ENCODE measurements at places on chromosomes 5 and 9. TPM values are rescaled to one million over a fixed set of nuclear protein-coding genes. Genes with fewer than 3 reads are reported as not detected.

DNA sequence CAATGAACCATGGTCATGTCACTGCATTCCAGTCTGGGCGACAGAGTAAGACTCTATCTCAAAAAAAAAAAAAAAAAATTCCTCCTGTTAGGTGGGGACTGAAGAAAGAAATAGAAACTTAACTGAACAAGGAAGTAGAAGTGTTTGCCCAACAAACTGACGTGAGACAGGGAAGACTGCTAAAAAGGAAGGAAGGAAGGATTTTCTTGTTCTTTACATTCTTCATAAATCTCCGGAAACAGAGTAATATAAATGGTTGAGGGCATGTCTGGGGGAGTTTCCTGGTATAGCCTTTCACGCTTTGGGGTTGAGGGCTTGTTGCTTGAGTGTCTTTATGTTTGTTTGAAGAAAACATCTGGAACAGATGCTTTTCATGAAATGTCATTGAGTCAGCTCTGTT, 3.1 kb downstream of the TOR1B start:
- H3K27ac ChIP-seq, result peak overlapping the region; percentile 83
- no peak for DNase-seq
- peaks cover 55% of the 10 kb centered on the region for H3K36me3 ChIP-seq
- no peaks in the 10 kb centered on the region for H3K27me3 ChIP-seq

GRCh38 chr9:5375790-5376477, 36.3 kb upstream of the RLN1 start:
- H3K36me3 ChIP-seq, result peaks cover 23% of the 10 kb centered on the region
- DNase-seq, result no peak
- H3K27me3 ChIP-seq, result no peaks in the 10 kb centered on the region

The PCA3 gene
- not detected for polyA plus RNA-seq

DNA sequence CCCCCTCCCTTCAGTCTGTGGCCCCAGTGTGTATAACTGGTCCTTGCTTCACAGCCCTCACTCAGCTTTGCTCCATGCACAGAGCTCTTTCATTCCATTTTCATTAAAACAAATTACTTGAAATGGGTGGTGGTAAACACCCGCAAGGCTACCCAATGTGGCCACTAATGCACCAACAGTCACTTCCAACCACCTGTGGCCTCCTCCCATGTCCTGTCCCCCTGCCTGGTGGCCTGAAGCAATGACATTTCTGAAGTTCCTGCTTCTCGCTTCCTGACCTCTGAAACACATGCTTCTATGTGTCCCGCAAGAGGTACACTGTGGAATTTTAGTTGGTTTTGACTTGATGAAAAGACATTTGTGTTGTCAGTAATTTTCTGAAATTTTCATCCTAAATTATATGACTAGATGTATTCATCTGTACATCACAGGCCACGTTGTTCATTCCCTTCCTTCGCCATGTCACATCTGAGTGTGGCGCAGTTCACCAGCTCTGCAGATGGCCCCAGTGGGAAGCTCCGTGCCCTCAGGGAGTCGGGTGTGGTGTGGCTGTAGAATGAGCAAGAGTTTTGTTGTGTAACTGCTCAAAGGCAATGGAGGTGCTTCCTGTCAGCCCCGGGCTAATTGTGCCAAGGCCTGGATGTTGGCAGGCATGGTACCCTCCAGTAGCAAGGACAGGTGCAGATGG, 9.6 kb downstream of the ROPN1L start:
- peak; percentile 38 for DNase-seq
- H3K27ac ChIP-seq, result peak overlapping the region; percentile 61
- no peak overlapping the region for H3K4me3 ChIP-seq
- H3K27me3 ChIP-seq, result no peaks in the 10 kb centered on the region
- no peaks in the 10 kb centered on the region for H3K36me3 ChIP-seq

GRCh38 chr5:146751781-146752401, 126.7 kb downstream of the PPP2R2B start:
- no peaks in the 10 kb centered on the region for H3K36me3 ChIP-seq
- H3K4me1 ChIP-seq, result peaks cover 51% of the 10 kb centered on the region
- H3K27ac ChIP-seq, result peak overlapping the region; percentile 90

GRCh38 chr5:127602481-127602880, 46.4 kb upstream of the CTXN3 start:
- H3K27me3 ChIP-seq, result peaks cover 14% of the 10 kb centered on the region
- H3K4me3 ChIP-seq, result no peak overlapping the region
- no peak for DNase-seq

GRCh38 chr5:67878933-67879332, 336.6 kb upstream of the PIK3R1 start:
- no peak overlapping the region for H3K4me3 ChIP-seq
- peaks cover 3% of the 10 kb centered on the region for H3K27me3 ChIP-seq
- DNase-seq, result no peak
- H3K36me3 ChIP-seq, result no peaks in the 10 kb centered on the region
- H3K27ac ChIP-seq, result no peak overlapping the region

The SHB gene
- polyA plus RNA-seq, result 0.29 TPM

- no peaks in the 10 kb centered on the region for H3K36me3 ChIP-seq
- DNase-seq, result no peak
- H3K27ac ChIP-seq, result no peak overlapping the region
- no peak overlapping the region for H3K4me3 ChIP-seq
- H3K27me3 ChIP-seq, result peaks cover 2% of the 10 kb centered on the region
- no peaks in the 10 kb centered on the region for H3K4me1 ChIP-seq
Observed at GRCh38 chr5:172502410-172502809, 48.1 kb upstream of the SH3PXD2B start.

DNA sequence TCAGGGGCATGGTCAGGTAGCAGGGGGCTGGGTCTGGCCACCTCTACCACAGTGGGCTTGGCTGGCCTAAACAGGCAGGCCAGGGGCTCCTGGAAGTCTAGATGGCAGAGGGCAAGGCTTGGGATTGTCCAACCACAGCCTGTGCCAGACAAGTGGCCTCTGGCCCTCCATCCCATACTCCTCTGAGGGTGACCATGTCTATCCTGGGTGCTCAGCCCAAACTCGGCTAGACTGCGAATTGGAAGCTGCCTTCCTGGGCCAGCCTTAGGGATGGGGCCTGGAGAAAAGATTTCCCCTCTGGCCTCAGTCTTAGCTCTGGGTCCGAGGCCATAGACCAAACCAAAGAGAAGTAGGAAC, 110.5 kb downstream of the PHF2 start:
- no peak overlapping the region for H3K27ac ChIP-seq
- peaks cover 10% of the 10 kb centered on the region for H3K27me3 ChIP-seq
- no peak overlapping the region for H3K4me3 ChIP-seq
- peaks cover 1% of the 10 kb centered on the region for H3K4me1 ChIP-seq
- no peaks in the 10 kb centered on the region for H3K36me3 ChIP-seq

- H3K4me1 ChIP-seq, result no peaks in the 10 kb centered on the region
- H3K36me3 ChIP-seq, result peaks cover 4% of the 10 kb centered on the region
- no peak overlapping the region for H3K4me3 ChIP-seq
Observed at GRCh38 chr9:68515326-68516017, 25.2 kb downstream of the TMEM252 start.

GRCh38 chr5:43572357-43572756, 15.5 kb upstream of the PAIP1 start:
- no peaks in the 10 kb centered on the region for H3K27me3 ChIP-seq

GRCh38 chr9:117414220-117414905, 494 bp downstream of the ASTN2 start:
- no peak for DNase-seq
- H3K27me3 ChIP-seq, result peaks cover 47% of the 10 kb centered on the region
- peaks cover 3% of the 10 kb centered on the region for H3K4me1 ChIP-seq
- no peak overlapping the region for H3K27ac ChIP-seq
- H3K36me3 ChIP-seq, result no peaks in the 10 kb centered on the region
- no peak overlapping the region for H3K4me3 ChIP-seq

DNA sequence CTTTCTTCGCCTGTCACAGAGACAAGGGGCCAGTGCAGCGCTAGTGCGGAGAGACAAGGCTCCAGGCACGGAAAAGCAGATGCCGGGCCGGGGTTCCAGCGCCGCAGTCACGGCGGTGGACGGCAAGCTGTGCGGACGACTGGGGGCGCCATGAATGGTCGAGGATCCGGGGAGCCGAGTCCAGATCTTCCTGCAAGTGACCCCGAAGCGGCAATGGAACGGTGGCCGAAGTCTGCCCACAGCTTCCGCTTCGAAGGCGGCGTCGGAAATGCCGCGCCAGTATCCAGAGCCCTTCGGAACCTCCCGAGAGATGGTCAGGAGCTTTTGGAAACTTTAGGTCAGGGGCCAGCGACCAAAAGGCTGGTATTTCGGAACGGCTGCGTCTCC, 601 bp upstream of the FAF2 start:
- H3K4me3 ChIP-seq, result peak overlapping the region; percentile 97
- peaks cover 11% of the 10 kb centered on the region for H3K36me3 ChIP-seq
- H3K27me3 ChIP-seq, result no peaks in the 10 kb centered on the region
- peaks cover 38% of the 10 kb centered on the region for H3K4me1 ChIP-seq

DNA sequence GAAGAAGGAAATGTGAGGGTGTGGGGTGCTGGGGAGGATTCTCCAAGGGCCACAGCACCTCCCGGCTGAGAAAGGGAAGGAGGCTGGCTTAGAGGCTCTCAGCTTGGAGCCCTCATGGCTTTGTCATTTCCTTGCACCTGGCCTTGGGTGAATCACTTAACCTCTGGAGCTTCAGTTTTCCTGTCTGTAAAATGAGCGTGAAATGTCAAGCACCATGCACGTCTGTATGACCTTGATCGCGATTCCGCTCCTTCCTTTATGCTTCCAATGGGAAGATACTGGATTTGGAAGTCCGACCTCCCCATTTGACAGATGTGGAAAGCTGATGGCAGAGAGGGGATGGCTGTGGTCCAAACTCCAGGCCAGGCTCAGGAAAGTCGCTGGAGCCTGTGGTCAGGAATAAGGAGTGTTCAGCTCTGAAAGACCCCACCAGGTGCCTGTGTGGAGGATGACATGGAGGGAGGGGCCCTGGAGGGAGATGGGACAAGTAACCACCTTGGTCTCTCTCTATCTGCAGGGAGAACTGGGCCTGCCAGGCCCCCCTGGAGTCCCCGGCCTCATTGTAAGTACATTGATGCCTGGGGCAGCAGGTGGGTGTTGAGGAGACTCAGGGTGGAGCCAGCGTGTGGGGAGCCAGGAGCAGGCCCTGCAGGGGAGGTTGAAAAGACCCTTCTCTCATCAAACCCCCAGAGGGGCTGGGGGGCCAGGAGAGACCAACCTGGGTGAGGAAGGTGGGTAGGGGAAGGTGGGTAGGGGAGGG, 66.5 kb downstream of the COL27A1 start:
- H3K4me1 ChIP-seq, result no peaks in the 10 kb centered on the region
- no peak for DNase-seq
- H3K36me3 ChIP-seq, result no peaks in the 10 kb centered on the region
- H3K4me3 ChIP-seq, result no peak overlapping the region
- H3K27ac ChIP-seq, result no peak overlapping the region
- no peaks in the 10 kb centered on the region for H3K27me3 ChIP-seq

DNA sequence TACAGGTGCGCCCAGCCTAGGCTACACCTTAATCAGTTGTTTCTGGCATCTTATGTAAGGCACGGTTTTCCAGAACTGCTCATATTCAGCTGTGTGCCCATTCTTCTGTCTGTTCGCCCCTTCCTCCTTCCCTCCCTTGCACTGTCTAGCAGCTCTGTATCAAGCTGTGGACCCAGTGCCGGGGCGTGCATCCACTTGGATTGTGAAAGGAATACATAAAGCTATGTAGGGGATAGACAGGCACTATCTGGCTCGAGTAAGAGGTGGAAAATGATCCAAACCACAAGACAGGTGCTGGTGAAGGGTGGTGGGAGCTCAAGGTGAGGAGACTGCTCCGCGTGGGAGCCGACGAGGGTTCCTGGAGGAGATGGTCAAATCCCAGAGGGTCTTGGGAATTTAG, 2.0 kb downstream of the GLIPR2 start:
- no peaks in the 10 kb centered on the region for H3K27me3 ChIP-seq
- H3K36me3 ChIP-seq, result no peaks in the 10 kb centered on the region
- H3K4me3 ChIP-seq, result peak overlapping the region; percentile 95

DNA sequence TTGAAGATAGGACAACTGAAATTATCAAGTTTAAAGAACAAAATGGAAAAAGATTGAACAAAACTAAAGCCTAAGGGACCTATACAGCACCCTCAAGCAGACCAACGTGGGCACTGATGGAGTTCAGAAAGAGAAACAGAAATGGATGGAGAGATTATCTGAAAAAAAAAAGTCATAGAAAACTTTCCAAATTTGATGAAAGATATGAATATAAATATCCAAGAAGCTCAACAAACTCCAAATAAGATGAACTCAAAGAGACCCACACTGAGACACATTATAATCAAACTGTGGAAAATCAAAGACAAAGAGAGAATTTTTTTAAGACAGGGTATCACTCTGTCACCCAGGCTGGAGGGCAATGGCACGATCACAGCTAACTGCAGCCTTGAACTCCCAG, 128.6 kb upstream of the PUM3 start:
- H3K36me3 ChIP-seq, result no peaks in the 10 kb centered on the region
- no peak for DNase-seq
- H3K27me3 ChIP-seq, result peaks cover 19% of the 10 kb centered on the region
- no peak overlapping the region for H3K27ac ChIP-seq
- no peak overlapping the region for H3K4me3 ChIP-seq

The CLPTM1L gene
- polyA plus RNA-seq, result 24.9 TPM

The KIAA0825 gene
- polyA plus RNA-seq, result 1.1 TPM

GRCh38 chr9:70492319-70492777, 77.9 kb upstream of the KLF9 start:
- no peaks in the 10 kb centered on the region for H3K36me3 ChIP-seq
- H3K4me1 ChIP-seq, result peaks cover 28% of the 10 kb centered on the region
- H3K4me3 ChIP-seq, result no peak overlapping the region
- peaks cover 3% of the 10 kb centered on the region for H3K27me3 ChIP-seq
- H3K27ac ChIP-seq, result no peak overlapping the region

- H3K4me1 ChIP-seq, result peaks cover 7% of the 10 kb centered on the region
- H3K4me3 ChIP-seq, result no peak overlapping the region
- no peaks in the 10 kb centered on the region for H3K36me3 ChIP-seq
- H3K27me3 ChIP-seq, result peaks cover 26% of the 10 kb centered on the region
- DNase-seq, result no peak
Observed at GRCh38 chr5:179340465-179340864, 4.8 kb downstream of the ADAMTS2 start.

DNA sequence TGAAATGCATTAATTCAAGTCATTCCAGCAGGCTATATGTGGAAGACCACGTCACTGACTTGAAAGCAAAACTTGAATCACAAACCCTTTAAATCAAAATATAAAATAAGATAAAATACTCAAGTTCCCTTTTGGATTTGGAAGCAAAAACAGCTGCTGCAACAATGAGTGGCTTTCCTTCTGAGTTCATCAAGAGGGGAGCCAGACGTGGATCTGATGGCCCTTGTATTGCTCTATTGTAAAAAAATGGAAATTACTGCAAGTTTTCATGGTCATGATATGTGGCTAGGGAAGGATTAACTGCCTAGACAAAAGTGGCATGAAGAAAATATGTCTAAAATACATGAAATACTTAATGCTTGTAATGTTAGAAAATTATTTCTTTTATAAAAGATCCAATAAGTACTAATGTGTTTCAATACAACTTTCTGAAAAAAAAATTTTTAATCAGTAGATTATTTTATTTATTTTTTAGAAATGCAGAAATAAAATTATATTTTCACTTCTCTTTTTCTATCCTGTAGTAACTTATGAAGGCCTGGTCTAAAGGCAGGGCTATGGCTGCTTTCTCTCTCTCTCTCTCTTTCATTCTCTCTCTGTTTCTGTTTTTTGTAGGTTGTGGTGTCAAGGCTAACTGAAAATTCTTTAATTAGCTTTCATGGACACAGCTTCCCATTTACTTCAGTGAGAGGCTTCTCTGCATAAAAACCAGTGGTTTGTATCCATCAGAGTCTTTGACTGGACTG, 24.0 kb downstream of the LIX1 start:
- no peaks in the 10 kb centered on the region for H3K27me3 ChIP-seq
- no peaks in the 10 kb centered on the region for H3K36me3 ChIP-seq
- peak overlapping the region; percentile 7 for H3K27ac ChIP-seq
- no peaks in the 10 kb centered on the region for H3K4me1 ChIP-seq

GRCh38 chr5:89988998-89989655, 420.4 kb downstream of the CETN3 start:
- no peak overlapping the region for H3K27ac ChIP-seq
- no peak overlapping the region for H3K4me3 ChIP-seq
- peaks cover 3% of the 10 kb centered on the region for H3K27me3 ChIP-seq
- no peaks in the 10 kb centered on the region for H3K4me1 ChIP-seq

The TOMM5 gene
- polyA plus RNA-seq, result 169 TPM

The ANKDD1B gene
- 0.39 TPM for polyA plus RNA-seq

The C5orf24 gene
- polyA plus RNA-seq, result 6.6 TPM

The PDLIM7 gene
- polyA plus RNA-seq, result 5.8 TPM
